ENCODE measurements at places on chromosomes 11 and 22.

DNA sequence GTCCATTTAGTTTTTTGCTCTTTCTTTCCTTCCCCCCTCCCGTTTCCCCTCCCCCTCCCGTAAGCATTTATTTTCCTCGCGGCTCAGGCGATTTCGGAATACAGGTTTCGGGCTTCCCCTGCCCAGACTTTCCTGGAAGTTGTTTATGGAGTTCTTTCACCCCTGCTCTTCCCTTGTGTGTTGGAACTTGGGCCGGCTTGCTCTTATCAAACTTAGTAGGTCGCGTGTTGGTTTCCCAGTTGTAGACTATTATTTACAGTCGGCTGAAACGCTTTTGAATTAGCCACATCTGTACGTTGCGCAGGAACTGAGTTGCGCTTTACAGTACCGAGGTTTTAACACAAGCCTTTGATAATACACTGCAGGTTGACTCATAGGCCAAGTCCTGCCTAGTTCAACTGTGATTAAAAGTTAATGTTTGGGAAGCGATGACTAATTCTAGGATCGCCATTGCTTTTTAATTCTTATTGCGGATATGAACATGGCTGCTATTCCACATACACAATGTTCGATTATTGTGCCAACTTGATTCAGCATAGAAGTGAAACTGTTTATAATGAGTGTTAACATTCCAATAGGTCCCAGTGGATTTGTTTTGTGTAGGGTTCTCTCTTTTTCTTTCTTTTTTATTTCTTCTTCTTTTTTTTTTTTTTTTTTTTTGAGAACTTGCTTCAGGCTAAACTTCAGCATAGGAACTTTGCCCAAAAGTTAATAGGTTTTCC is 1.7 kb downstream of the YAP1 start:
- peak; percentile 89 for DNase-seq

- DNase-seq, result no peak
Observed at GRCh38 chr22:19896665-19897355, 42.1 kb upstream of the GNB1L start.

DNA sequence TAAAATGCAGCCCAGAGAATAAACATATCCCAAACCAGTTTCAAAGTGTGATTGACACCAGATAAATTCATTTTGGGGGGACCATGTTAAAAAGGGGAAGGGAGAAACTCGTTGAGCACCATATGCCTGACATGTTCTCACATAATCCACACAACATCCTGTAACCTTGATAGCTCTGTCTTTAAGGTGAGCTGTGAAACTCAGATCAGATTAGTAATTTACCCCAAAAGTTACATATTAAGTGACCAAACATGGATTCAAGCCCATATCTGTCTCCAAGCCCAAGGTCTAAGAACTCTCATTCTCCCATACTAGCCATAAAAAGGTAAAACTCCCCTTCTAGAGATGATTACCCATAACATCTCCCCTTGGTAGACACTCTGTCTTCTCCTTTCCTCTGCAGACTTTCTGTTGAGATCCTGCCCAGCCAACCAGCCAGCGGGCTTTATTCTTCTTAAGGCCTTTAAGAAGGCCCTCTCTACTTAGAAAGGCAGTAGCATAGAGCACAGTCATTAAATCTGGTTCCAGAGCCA is 150.7 kb downstream of the CCDC34 start:
- no peak for DNase-seq

DNA sequence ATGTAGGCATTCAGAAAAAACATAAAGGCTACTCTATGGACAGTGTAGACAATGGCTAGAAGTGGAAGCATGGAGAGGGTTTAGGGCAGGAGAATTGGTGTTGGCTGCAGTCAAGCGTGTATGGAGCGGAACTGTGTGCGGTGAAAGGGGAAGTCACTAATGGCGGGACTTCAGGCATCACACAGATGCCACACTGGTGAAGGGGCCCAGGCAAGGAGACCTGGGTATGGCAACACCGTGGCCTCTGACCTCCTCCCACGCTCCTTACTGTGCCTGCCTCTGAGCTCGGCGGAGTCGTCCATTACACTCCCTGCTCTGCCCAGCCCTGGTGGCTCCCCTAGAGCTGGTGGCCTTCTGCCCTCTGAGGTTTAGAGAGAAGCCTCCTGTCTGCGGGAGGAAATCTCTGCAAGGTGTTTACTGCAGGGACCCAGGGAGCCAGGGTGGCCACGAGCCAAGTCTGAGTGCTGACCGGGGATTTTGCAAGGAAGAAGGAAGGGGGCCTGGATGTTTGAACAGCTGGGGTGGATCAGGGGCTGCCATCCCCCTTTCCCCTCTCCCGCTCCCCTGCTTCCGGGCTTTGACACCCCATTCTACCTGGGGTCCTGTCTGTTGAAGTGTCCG is 75.1 kb upstream of the TSPAN18 start:
- no peak for DNase-seq

DNA sequence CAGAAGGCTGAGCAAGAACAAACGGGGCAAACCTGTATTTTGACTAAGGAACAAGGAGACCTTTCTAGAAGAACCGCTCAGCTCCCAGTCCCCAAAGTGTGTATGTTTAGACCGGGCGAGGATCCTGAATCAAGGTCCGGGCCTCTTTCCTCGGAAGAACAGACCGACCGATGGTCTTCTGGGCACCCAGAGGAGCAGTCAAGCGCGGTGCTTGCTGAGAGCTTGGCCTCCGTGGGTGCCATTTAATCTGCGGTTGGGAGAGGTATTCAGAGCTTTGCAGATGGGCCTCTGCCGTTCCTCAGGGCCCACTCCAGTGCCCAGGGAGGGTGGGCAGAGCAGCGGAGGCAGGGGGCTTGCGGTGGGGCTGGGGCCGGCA is 26.5 kb upstream of the ATXN10 start:
- no peak for DNase-seq

- DNase-seq, result no peak
Observed at GRCh38 chr22:22082229-22082835, 99.7 kb upstream of the TOP3B start.

- DNase-seq, result no peak
Observed at GRCh38 chr11:2327032-2327431, 25.2 kb downstream of the TSPAN32 start.

- DNase-seq, result no peak
Observed at GRCh38 chr11:9438611-9439010, 22.2 kb upstream of the ZNF143 start.

DNA sequence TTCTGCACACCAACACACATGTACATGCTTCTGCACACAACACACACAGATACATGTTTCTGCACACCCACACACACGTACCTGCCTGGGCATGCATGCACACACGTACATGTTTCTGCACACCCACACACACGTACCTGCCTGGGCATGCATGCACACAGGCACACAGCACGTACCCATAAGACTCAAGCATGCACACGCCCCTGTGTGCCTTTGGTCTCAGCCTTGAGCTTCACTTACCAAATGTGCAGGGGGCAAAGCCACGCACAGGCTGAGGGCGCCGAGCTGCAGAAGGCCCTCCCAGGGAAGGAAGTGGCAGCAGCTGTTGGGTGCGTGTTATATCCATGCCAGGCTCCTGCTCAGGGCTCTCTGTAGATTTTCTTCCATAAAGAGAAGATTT is 34.7 kb upstream of the SMIM38 start:
- DNase-seq, result no peak

DNA sequence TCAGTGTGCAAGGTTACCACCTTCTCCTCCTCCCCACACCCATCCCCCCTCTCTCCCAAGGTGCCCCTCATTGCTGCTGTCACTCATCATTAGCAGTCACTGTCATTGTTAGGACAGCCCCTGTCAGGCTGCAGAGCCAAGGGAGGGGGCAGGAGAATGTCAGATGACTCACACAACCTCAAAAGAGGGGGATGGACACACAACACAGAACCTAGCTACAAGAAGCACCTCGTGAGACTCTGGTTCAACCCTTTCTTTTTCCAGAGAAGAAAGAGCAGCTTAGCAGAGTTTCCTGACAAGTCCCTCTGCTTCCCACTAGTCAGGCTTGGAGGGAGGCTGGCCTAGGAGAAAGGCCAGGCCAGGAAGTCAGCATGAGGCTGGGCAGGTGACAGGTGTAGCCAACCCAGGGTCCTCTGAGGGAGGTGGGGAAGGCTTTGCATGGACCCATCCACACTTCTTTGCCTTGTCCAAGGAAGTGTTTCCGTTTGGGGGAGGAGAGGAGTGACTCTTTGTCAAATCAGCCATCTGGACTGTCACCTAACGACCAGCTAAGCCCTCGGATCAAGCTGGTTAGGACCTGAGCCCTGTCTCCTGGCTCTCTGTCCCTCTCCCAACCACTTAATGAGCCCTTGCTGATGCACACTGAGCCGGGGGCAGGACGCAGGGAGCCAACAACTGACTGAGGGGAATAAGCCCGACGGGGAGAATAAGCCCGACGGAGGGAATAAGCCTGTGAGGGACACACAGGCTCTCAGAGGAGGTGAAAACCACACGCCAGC is 18.3 kb downstream of the ADORA2A start:
- DNase-seq, result no peak

DNA sequence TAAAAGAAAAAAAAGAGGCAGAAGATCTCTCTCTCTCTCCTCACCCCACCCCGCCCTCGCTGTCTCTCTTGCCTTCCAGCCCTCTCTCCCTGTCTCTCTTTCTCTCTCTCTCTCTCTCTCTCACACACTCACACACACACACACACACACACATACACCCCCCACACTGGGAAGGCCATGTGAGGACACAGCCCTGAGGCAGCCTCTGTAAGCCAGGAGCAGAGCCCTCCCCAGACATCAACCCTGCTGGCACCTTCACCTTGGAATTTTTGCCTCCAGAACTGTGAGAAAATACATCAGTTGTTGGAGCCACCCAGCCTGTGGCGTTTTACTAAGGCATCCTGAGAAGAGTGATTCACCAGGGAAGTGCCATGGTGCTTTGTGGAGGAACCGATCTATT is 14.7 kb downstream of the APOL3 start:
- DNase-seq, result no peak

DNA sequence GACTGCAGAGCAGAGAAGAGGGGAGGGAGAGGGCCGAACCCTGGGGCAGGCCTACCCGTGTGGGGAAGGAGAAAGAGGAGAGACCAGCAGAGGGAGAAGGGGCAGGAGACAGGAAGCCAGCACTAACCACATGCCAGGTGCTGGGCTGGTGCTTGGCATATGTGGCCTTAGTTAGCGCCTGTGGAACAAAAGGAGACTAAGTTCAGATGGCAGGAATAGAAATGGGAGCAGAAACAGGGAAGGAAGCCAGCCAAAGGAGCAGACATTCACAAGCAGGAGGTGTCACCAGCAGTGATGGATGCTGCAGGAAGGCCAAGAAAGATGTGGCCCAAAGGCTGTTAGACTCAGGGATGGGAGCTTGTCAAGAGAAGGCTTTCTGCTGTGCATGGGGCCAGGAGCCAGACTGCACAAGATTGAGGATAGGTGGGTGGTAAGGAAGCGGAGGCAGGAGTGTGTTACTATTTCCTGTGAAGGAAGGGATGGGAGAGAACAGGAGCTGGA is 26.7 kb downstream of the TREH start:
- no peak for DNase-seq

DNA sequence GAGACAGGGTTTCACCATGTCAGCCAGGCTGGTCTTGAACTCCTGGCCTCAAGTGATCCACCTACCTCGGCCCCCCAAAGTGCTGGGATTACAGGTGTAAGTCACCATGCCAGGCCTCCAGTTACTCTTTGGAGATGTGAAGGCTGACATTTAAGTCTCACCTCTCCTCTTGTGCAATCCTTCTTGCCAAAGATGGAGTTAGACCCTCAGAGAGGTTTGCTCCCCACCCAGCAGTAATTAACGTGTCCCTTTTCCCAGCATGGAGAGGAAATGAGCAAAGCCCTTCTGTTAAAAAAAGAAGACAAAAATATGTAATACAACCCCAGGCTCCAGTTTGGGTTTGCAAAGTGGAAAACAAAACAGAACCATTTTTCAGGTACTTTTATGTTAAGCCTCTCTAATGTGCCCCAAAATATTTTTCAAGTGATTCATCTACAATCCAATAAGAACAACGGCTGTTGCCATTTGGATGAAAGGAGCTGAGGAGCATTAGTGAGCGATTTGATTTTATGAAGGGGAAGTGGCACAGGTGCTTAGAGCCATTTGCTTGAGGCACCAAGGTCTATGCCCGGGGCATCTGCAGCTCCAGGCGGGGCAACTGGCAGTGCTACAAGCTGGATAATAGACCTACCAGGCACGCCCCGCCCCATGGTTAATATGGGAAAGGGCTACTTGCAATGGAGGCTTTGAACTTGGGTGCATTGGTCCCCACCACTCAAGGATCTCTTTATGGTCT is 57.2 kb downstream of the GRIK4 start:
- no peak for DNase-seq

GRCh38 chr11:36455658-36456111 is 54.4 kb downstream of the TRAF6 start:
- peak; percentile 97 for DNase-seq

DNA sequence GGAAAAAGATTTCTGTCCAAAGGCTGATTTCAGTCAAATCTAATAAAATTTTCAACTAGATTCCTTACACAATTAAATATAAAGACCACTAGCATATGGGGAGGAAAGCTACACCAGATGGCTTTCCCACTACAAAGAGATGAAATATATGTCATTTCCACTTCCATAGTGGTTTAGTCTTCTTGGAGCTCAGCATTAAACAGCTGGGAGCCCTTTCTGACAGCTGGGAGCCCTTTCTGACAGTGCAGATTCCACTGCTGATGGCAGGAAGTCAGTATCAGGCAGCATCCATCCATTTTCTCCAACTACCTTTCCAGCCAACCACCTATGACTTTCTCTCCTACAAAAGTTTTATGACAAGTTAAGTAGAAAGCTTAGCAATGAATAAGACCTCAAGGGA is 177.9 kb downstream of the RRAS2 start:
- no peak for DNase-seq

- peak; percentile 93 for DNase-seq
Observed at GRCh38 chr11:12540913-12541582, 133.2 kb upstream of the TEAD1 start.

DNA sequence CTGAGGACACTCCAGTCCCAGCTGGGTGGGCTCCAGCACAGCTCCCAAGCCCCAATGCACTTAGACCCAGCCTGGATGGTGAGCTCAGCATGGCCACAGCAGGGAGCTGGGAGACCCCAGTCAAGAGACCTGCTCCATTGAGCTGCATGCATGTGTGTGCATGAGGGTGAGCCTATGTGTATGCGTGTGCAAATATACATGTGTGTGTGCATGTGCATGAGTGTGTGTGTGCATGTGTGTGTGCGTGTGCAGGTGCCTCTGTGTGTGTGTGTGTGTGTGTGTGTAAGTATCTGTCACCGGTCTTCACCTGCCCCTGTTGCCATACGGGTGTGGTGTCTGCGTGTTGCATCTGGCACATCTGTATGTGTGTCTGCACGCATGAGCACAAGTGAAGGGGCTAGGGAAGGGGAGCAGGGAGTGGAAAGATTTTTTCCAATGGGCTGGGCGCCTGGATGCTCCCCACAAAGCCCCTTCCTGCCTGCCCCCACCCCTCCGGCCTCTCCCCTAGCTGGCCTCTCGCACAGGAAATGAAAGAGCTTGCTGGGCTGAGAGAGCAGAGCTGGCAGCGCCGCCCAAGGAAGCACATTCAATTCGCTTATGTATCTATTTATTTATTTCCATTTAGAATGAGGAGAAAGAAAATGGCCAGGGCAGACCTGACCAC is 4.1 kb downstream of the TSPAN32 start:
- DNase-seq, result peak; percentile 7

Measured in NCI-H226 (cell line).